ENCODE measurements at places on chromosomes 5 and 9. TPM values are rescaled to one million over a fixed set of nuclear protein-coding genes. Genes with fewer than 3 reads are reported as not detected.

Gene STING1
- 42.1 TPM for total RNA-seq

Gene BHMT
- not detected for total RNA-seq

DNA sequence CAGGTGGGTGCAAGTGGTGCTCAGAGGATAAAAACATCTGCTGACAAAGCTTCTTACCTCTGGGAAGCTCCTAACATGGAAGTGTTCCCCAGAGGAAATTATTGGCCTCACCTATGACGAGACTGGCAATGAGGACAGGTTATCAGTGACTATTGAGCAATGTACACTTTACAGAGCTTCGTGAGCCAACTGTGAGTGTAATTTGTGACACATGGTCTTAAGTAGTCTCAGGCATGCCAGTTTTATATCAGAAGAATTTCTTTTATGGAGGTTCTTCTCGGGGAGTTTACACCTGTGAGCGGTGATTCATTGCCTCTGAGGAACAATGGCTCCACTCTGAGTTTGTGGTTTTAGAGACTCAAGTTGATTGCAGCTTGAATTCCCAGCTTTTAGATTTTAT, 11.3 kb downstream of the ANKDD1B start:
- peak; percentile 7 for DNase-seq

Gene CCDC180
- 4.2 TPM for total RNA-seq

Gene ACTBL2
- total RNA-seq = not detected

Data from fibroblast of the aortic adventitia (primary cell).